Cortex of kidney (tissue), 1 donor: ENCODE measurements at places on chromosomes 1 and 21.

GRCh38 chr1:14997646-14998276 is 155.8 kb upstream of the TMEM51 start:
- DNase-seq: no peak

GRCh38 chr1:28494737-28495136 is 11.1 kb upstream of the RCC1 start:
- DNase-seq: no peak

DNA sequence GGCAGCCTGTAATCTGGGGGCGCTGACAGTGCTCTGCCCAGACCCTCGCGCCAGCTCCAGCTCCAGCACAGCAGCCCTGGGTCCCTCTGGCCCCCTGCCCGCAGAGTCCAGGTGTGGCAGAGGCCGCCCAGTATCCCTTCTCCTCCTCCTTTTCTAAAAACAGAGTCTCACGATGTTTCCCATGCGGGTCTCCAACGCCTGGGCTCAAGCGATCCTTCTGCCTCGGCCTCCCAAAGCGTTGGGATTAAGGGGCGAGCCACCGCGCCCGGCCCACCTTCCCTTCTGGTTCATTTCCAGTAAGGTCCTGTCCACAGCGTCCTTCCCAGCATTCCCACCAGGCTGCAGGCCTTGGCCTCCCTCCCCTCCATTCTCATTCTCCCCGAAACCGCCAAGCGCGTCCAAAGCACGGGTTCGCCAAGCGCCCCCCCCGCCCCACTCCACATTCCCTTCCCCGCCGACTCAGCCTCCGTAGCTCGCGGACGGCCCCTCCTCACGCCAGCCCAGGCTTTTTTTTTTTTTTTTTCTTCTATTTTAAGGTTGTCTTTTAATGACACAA is 2.0 kb upstream of the PCBP3 start:
- DNase-seq: no peak

GRCh38 chr1:3548156-3548893 is 63.0 kb downstream of the MEGF6 start:
- no peak for DNase-seq

- no peak for DNase-seq
These were observed 5.5 kb downstream of the LRRN2 start for GRCh38 chr1:204680051-204680450.

DNA sequence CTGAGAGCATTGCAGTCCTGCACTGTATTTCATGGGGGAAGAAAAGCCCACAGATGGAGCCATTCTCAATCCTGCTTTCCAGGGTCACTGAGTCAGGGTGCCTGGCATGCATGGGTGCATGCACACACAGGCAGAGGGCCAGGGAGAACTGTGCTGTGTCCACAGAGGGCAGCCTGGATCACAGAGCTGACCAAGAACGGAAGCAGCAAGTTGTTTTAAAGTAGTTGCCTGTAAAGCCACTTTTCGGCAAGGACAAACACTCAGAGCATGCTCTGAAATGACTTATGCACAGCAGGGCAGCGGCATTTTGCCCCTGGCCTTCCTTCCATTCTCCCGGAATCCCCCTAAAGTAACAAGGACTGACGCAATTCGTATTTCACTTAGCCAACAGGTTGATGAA is 3.6 kb downstream of the ERG start:
- DNase-seq: no peak

- no peak for DNase-seq
These were observed 82.2 kb downstream of the FBXO2 start for GRCh38 chr1:11571906-11572616.

- DNase-seq: no peak
These were observed 64.3 kb upstream of the VTCN1 start for GRCh38 chr1:117275055-117275454.

DNA sequence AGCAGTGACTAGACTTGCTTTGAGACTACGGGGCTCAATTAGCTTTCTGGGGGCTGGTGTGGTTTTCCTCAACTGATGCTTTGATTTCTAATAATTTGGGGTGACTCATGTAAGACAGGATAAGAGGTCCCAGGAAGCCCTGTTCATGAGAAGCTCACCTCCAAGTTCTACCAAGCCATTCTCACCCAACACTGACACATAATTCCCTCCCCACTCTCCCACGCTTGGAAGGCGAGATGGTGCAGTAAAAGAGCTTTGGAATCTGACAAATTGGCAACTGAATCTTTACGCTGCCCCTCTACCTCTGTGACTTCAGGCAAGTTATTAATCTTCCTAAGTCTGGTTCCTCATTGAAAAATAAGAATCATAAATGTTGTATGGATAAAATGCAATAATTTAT is 299.1 kb upstream of the DUSP10 start:
- no peak for DNase-seq

DNA sequence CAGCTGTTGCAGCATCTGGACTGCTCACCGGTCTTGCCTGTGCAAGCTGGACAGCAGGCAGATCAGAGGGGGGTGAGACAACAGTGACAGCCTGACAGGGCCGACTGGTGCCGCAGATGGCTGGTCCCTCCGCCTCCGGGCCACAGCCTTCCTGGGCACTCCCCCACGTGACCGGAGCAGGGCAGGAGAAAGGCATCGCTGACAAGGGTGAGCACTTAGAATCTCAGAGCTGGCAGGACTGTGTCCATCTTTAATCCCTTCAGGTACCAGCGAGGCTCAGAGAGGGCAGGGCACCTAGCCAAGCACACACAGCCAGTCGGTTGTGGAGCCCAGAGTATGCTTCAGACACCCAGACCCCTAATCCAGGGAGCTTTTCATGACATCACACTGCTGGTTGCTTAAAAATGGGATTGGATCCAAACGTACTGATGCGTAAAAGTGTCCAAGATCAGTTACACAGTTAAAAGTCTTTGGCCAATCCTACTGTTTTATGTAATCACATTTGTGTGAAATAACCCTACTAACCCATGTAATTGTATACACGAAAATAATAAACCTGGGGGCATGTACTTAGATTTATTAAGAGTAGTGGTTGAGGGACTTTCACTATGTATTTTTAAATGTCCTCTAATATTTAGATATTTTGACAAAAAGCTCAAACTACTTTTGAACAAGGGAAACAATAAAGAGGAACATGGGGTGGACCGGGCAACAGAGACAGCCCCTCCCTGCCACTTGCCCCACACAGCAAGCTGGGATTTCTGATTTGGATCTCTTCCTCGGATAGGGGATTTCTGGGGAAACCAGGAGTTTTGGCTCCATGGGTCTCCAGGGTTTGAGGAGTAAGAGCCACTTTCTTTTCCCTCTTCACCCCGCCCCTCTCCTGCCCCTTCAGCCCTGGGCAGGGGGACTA is 758 bp upstream of the CNTN2 start:
- no peak for DNase-seq
